ENCODE measurements at places on chromosomes 7 and 10.

- no peak for DNase-seq
These were observed 18.3 kb downstream of the UBE2D1 start for GRCh38 chr10:58352956-58353610.

GRCh38 chr10:30447125-30447799 is 13.3 kb downstream of the MAP3K8 start:
- no peak for DNase-seq

DNA sequence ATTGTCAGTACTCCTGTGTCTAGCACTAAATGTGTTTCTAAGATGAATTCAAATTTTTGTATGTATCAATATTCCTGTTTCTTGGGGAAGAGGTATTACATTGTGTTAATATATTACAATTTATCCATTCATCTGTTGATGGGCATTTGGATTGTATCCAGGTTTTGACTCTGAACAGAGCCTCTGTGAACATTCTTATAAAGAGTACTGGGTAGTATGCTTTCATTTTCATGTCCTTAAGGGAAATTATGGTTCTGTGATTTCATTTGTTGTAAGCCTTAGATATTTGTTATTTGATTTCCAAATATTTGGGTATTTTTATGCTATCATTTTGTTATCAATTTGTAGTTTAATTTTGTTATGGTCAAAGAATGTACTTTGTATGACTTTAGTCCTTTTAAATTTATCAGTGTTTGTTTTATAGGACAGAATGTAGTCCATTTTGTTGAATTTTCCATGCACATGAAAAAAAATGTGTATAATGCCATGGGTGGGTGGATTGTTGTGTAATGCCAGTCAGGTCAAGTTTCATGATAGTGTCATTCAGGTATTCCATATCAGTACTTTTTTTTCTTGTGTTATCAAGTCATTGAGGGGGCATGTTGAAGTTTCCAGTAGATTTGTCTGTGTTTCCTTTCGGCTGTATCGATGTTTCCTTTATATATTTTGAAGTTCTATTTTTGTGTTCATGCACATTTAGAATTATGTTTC is 38.4 kb downstream of the STAM start:
- DNase-seq = no peak

DNA sequence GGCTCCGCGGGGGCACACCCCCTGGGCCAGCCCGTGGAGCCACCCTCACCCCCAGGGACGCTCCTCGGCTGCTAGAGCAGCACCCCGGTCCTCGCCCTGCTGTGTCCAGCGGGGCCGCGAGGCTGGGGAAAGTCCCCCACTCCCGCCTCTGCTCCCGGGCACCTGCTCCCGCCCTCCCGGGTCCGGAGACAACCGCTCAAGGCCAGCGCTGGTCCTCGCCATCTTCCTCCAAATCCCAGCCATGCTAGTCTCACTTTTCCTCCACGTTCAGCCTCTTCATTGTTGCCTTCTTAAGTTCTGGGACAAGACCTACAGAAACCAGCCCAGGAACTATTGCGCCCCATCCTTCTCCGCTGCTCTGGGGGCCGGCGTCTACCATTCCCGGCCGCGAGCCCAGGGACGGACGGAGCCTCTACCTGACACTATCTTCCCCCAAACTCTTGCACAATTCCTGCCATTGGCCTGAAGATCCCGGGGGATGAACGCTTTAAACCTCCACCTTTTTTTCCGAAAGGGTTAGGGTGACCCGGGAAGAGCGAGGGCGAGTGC is 4.8 kb upstream of the KCP start:
- no peak for DNase-seq

GRCh38 chr10:4448030-4448429 is 378.0 kb upstream of the AKR1E2 start:
- no peak for DNase-seq

- no peak for DNase-seq
These were observed 47.9 kb upstream of the DOCK1 start for GRCh38 chr10:126857178-126857806.

DNA sequence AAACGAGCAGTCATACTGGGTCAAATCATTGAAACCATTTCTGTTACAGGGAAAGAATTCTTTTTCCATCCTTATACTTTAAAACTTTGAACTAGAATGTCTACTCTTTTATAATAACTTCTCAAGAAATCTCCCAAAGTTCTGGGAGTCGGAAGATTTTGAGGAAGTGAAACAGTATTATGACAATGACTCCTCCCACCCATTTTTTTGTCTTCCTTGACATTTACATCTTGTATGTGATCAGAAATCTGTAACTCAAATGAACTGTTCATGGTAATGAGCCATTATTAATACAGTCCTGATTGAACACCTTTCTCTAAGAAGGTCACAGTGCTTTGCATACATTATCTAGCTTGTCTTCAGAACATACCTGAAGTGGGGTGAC is 227.4 kb downstream of the CELF2 start:
- no peak for DNase-seq

GRCh38 chr10:91344117-91344856 is 65.9 kb upstream of the HECTD2 start:
- DNase-seq = no peak

GRCh38 chr7:73520673-73521635 is 1.1 kb downstream of the BAZ1B start:
- no peak for DNase-seq

DNA sequence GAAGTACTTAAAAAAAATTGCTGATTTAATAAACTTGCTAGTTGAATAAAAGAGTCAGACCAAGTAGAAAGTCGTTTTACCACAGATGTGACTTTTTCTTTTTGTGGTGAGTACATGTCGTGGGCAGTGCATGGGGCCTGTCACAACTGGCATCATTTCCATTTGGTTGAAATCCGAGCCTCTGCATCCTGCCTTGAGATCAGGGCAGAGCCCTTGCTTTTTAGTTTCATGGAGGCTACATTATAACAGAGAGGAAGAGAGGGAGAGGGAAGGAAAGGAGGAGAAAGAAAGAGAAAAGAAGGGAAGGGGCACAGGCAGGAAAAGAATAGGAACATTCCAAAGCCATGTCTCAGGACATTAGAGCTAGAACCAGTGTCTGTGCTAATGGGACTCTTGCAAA is 20.4 kb upstream of the INSYN2A start:
- no peak for DNase-seq

GRCh38 chr7:120856198-120856597 is 1.7 kb downstream of the TSPAN12 start:
- DNase-seq = no peak

DNA sequence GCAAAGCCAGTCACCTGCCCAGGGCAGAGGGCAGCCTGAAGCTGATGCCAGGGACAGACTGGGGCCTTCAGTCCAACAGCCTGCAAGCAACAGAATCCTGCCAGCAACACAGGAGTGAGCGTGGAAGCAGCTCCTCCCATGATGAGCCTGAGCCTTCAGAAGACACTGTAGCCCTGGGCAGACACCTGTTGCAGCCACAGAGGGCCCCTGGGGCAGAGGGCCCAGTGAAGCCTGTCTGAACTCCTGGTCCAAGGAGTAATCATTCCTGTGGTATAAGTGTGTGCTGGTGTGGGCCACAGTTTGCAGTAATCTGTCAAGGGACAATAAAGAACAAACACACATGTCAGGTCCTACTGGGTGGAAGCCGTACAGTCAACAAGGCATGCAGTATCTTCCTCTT is 2.9 kb upstream of the PFKP start:
- DNase-seq = no peak

DNA sequence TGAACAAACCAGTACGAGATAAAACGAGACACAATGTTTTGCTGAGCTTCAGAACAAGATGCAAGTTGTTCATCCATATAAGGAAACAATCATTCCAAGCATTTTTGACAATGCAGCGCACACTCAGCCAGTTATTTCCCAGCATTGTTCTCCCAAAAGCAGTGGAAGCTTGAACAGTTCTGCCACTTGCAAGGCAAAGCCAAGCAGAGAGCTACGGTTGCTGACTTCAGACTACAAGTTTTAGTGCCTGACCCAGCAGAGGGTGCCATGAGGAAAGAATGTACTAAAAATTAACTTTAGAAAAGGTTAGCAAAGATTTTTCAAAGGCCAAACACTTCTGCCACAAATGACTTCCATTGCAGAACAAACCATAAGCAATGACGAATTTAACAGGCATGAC is 152.5 kb downstream of the SLC25A13 start:
- no peak for DNase-seq

GRCh38 chr10:73253225-73253555 is 746 bp upstream of the MRPS16 start:
- DNase-seq = no peak

DNA sequence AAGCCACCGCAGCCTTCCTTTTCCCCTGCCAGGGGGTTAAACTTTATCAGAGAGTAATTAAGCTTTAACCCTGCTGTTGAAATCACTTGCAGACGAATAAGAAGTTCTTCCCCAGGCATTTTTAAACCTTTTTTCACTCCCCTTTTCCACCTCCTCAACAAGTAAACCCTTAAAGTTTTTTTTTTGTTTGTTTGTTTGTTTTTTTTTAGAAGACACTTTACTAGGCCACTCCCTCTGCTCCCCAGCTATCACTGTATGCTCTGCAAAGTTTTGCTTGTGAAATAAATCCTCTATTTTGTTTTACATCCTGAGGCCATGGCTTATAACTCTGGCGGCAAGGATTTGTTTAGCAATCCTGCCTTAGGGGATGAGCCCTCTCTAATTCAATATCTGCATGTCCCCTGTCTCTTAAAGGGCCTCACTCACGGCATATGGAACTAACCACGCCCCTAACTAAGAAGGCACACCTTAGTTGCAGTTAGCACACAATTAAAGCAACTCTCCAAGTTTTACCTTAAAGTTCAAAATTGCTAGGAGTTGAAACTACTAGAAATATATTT is 1354.7 kb upstream of the LRRTM3 start:
- no peak for DNase-seq

GRCh38 chr10:25865267-25865666 is 68.8 kb upstream of the MYO3A start:
- no peak for DNase-seq
